ENCODE measurements at places on chromosomes 7 and 10.

DNA sequence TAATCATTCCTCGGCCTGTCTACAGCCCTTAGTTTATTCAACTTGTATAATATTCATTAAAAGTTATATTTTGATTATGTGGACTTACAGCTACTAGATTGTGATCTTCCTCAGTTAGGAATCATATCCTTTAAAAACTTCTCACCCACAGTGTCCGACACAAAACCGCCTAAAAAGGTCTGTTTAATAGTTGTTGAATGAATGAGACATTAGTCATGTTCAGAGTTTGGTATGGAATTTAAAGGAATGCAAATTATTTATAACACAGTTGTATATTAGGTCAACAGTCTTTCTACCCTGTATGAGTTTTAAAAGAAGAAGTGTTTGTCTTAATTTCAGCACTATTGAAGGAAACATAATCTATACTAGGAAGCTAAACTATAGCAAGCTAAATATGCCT is 390.0 kb downstream of the ARL4A start:
- DNase-seq, result no peak

- no peak for DNase-seq
Observed at GRCh38 chr7:30738026-30738915, 13.7 kb upstream of the INMT start.

- no peak for DNase-seq
Observed at GRCh38 chr10:127849921-127850320, 42.8 kb downstream of the CLRN3 start.

DNA sequence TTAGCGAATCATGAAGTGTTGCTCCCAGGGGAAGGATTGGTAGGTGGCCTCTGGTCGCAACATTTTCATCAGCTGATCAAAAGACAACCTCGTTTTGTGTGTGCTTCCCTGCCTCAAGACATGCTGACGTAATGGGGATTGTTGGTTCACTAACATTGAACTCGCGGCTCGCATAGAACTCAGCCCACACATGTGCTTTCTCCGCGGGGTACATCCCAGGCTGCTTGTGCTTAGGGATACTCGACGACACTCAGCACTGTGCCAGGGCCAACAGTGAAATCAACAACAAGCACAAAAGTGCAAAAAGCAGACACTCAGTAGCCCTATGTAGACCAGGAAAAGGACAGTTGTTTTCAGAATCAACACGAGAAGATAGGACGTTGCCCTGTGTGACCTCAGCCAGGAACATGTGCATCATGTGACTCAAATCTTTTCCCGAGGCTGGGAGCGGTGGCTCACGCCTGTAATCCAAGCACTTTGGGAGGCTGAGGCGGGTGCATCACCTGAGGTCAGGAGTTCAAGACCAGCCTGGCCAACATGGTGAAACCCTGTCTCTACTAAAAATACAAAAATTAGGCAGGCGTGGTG is 20.8 kb downstream of the WIPI2 start:
- no peak for DNase-seq

- no peak for DNase-seq
Observed at GRCh38 chr7:75835688-75836285, 22.2 kb upstream of the CCL24 start.

- no peak for DNase-seq
Observed at GRCh38 chr7:151202836-151203235, 7.5 kb downstream of the H2BK1 start.

- DNase-seq, result no peak
Observed at GRCh38 chr7:71193099-71193810, 61.3 kb downstream of the GALNT17 start.

DNA sequence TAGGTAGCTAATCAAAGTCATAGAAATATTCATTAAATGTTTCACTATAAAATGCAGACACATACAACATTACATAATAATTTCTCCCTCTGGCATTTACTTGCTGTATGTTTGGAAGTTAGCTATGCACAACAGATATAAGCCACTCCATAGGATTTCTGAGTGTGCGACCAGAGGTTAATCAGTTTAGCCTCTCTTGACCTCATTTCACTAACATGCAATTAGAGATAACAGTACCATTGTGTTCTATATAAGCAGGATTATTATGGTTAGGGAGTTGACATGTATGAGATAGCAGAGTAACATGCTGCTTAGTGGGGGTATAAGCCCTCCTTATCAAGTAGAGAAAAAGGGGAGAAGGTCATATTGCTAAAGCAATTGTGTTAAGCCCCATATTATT is 26.4 kb downstream of the GLUD1 start:
- DNase-seq, result no peak

DNA sequence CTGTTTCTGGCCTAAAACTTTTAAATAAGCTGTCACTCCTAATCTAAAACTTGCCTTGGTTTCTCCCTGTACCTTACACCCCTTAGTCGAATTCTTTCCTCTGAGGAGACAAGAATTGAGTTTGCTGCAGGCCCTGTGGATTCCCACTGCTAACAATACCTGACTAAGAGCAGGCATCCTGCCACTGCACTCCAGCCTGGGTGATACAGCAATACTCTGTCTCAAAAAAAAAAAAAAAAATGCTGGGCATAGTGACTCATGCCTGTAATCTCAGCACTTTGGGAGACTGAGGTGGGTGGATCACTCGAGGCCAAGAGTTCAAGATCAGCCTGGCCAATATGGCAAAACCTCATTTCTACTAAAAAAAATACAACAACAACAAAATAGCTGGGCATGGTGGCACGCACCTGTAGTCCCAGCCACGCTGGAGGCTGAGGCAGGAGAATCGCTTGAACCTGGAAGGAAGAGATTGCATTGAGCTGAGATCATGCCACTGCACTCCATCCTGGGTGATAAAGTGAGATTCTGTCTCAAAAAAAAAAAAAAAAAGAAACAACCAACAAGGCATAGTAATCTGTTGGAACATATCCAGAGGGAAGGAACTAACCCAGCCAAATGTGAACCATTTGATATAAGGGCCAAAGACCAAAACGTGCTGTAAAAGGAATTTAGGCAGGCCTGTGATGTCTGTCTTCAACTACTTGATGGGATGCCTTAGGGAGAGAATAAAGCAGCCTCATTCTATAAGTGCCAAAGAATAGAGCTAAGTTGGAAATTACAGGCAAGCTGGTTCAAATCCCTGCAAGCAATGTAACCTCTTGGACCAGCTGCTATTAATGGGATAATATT is 732.7 kb upstream of the AUTS2 start:
- DNase-seq, result no peak

GRCh38 chr7:115124409-115124939 is 202.6 kb downstream of the MDFIC start:
- DNase-seq, result no peak

DNA sequence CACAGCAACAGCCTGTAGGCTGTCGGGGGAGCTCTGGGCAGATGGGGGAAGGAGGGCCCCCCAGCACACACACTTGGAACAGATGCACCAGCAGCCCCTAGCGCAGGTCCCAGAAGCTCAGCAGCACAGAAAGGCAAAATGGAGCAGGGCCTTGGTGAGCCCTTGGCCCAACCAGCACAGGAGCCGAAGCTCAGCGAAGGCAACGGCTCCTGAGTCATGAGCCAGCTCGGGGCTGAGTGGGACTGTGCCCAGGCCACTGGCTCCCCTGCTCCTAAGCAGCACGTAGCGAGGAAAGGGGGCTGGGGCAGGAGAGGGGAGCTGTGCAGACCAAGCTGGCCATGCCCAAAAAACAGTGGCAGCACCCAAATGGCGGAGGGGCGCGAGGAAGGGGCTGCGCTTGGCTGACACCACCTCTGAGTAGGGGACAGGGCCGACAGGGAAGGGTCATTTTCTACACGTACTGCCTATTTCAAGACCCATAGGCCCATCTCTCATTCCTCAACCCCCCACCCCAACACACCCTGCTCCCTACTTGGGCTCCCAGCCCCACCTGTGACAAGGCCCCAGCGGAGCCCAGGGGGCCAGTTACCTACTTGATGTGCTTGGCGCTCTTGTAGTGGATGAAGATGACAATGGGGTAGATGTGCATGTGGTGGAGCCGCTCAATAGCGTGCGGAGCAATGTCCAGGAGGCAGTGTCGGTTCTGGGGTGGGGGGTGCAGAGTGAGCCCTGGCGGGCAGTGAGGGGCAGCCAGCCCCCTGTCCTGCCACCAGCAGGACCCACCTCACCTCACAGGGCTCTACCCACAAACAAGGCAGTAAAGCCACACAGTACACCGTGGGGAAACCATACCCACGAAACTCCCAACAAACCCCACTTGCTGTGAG is 132.1 kb downstream of the DLG5 start:
- DNase-seq, result no peak

DNA sequence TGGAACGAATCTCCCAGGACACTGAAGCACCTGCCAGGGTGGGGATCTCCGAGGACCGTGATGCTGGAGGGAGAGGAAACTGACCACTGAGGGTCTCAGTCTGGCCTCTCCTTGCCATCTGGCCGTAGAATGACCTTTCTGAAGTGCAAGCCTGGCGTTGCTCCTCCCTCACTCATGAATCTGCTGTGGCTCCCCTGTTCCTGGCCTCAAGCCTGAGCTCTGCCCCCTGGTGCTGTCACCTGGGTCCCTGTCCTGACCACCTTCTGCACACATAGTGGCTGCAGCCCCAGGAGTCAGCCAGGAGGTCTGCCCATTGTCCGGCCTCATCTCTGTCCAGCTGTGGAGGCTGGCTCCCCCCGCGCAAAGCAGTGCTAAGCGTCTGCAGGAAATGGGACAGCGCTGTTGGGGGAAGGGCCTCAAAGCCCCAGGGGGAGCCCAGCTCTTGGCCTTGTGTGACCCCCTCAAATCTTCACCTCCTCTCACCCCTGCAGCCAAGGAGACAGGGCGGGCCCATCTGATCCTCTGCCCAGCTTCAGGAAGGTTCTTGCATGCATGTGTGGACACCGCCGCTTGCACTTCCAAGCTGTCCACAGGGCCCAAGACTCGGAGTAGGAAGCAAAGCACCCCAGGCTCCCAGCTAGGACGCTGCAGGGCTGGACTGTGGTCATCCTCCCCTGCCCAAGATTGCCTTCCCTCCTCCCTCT is 65.7 kb downstream of the MYL10 start:
- no peak for DNase-seq

DNA sequence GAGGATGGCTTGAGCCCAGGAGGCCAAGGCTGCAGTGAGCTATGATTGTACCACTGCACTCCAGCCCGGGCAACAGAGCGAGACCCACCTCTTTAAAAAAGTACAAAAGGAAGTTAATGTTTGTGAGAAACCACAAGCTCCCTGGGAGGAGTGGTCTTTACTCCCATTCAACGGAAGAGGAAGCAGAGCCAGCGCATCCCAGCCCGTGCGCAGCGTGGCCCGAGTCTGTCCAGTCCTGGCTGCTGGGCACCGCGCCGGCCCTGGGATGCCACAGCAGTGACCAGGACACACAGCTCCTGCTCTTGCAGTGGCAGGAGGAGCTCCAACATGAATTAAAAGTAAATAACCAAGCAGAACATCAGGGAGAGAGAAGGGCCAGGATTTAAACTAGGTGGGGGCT is 68.4 kb downstream of the ELFN1 start:
- no peak for DNase-seq

GRCh38 chr10:125017547-125018298 is 75.8 kb downstream of the ZRANB1 start:
- DNase-seq, result no peak

- no peak for DNase-seq
Observed at GRCh38 chr10:110798340-110798739, 73.4 kb upstream of the PDCD4 start.

DNA sequence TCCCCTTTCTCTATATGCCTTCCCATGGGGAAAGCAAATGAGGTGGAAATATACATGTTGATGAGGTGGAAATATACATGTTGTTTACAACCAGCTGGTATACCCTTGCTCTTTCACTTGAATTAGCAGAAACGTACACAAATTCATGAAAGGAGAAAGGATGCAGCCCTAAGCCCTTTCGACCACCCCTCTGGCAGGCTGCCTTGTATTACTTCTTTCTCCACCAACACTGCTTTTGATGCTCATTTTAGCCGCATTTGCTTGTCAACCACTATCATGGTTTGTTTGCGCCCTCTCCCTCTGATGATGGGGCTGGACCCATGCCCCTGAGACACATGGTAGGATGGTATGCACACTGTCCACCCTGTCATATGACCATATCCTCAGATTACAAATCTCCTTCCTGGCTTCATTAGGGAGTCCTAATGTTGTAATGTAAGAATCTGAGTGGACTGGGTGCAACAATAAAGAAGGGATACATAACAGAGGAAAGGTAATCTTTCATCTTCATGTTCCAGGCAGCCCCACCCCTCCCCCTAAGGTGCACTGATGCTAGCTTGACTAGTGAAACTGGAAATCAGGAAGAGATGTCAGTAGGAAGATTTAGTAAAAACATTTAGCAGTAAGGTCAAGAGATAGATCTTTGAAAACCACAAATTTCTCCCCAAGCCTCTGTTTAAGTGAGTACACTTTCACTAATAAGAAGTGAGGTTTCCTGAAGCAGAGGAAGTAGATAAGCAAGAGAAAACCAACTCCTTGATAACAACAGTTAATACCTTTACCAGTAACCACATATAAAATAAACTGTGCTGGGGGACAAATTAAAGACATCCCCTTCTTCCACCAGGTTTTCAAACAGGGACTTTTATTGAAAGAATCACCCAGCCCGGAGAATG is 536.8 kb upstream of the NRP1 start:
- DNase-seq, result no peak

DNA sequence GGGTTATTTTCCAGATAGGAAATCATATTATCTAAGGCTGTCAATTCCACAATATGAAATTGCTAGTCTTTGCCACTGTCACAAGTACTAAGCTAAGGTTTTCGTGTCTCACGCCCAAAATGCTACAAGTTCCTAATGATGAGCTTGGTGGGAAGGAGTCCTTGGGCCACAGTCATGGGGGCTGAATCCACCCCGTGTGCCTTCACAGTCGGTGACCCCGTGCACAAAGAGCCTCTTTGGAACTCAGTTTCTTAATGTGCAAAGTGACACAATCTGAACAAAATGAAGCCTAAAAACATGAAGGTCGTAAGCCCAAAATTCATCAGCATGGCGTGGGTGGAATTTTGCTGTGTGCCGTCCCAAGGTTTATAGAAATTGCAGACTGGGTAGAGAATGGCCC is 337.0 kb upstream of the GALNT17 start:
- DNase-seq, result no peak

DNA sequence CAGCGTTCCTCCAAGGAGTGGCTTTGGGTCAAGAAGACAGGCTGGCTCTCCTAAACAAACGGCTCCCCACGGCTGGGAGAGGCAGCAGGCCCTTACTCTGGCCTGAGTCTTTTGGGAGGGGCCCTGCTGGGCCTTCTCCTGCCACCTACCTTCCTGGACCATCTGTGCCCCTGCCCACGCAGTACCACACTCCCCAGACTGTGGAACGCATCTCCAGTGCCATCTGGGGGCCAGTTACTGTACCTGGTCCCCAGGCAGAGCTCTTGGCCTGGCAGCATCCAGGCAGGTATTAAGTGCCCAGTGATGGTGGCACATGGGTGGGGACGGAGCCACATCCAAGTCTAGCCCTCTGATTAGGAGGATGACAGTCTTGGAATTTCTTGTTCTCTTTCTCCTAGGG is 14.4 kb downstream of the ALKBH4 start:
- DNase-seq, result no peak

- no peak for DNase-seq
Observed at GRCh38 chr10:124656113-124656490, 88.1 kb downstream of the FAM53B start.
